GOT3 (cell line): ENCODE measurements at places on chromosomes 1 and 21.

- no peak for DNase-seq
These were observed 5.0 kb upstream of the ILDR2 start for GRCh38 chr1:166980383-166980782.

DNA sequence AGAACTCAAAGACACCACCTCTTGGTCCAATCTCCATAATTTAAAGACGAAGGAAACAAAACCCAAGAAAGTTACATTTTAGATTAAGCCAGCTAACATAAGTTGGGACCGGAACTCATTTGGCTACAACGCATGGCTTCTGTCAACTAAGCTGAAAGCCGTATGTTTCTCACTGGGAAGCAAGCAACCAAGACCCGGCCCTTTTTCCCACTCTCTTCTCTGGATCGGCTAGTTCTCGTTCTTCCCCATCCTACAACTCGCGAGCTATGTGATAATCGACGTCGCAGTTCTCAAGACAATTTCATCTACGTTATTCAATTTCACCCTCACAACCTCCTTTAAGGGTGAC, 601 bp downstream of the CCT8 start:
- no peak for DNase-seq

- no peak for DNase-seq
These were observed 23.8 kb upstream of the UBE2U start for GRCh38 chr1:64179588-64179987.

DNA sequence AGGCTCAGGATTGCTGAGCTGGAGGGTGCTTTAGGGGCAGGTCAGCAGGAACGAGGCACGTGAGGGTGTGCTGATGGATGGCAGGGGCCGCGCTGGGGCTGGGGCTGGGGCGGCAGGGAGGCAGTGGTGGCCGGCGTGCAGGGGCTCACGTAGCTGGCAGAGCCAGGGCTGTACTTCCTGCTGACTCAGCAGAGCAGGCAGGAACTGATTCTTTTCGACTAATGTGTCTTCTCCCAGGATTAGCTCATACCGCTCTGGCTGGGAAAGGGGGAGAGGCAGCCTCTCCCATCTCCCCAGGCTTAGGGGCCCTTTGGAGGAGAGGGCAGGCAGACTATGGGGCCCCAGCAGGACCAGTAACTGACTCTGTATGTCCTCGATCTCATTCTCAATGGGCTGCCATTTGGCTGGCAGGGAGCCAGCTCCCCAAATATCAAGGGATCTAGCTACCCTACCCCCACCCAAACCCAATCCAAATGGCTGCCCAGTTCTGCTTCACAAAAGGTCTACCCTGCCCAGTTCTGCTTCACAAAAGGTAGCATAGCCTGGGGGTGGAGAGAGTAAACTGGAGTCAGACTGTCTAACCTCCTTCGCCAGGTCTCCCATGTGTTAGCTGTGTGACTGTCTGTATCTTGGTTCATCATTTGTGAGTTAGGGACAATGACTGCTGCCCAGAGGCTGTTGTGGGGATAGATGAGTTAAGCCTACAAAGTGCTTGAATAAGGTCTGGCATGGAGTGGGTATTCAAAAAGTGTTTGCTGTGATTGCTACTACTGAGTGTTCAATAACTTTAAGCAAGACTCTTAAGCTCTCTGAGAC, 100.1 kb upstream of the SLC2A1 start:
- no peak for DNase-seq

DNA sequence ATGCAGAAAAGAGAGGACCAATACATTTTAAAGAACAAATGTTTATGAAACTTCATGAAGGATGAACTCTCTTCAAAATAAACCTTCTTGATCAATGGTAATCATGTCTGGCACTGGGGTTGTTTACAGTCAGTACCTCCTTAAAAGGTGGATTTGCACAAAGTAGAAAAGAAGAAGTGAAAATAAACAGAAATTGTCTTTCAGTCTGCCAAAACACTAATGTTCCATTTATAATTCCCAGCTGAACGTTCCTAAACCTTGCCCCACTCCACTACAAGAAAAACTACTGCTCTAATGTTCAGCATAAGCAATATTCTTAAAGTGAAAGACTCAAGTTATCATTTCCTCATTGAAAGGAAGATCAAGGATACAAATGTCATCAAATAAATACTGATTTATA, 86.2 kb downstream of the EIF4G3 start:
- no peak for DNase-seq

DNA sequence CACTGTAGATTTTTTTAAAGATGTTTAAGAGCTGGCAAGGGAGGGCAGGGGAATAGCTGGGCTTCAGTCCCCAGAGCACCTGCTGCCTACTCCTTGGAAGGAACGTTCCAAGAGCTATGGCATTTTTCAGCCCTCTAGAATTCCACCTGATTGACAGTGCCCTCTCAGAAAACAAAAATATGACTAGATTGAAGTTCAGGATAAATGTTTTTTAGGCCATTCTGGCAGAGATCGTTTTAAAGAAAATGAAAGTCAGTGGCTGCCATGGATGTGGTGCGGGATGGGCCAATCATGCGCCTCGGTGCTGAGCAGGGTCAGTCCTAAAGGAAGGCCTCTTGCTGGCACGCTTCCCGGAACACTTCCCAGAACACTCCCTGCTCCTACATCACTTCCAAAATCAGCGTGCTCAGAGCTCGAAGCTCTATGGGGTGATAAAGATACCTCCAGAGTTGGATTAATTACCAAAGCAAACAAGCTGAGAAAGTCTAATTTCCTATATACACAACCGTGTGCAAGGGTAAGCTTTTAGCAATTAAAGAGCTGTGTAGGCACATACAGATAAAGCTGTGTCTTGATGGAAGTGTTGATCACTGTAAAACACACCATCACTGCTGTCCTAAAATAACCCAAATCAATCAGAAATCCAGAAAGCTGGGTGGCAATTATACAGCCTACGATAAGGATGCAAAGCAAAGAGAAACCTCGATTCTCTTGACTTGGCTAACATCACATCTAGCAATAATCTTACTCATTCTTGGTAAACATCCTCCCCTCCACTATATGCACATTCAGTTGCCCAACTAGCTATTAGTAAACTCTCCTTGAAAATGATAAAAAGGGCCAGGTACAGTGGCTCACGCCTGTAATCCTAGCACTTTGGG, 34.6 kb downstream of the TGFBR3 start:
- DNase-seq: no peak

GRCh38 chr1:187621951-187622350, 793.2 kb downstream of the PLA2G4A start:
- no peak for DNase-seq

DNA sequence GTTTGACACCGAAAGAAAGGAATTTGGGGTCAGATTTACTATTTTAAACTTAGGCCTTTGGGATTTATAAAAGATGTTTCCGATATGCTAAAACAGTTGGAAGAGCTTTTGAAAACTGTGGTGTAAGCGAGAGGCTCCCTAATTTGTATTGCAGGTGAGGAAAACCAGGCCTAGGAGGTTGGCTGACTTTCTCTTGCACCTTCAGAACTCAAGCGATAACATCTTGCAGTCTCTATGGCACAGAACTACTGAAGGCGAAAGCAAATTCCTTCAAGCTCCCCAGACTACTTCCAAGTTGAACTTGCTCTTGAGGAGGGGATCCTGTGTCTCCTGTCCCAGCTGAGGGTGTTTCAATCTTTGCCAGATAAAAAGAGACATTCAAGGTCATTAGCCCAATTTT, 685.7 kb downstream of the ADGRL2 start:
- DNase-seq: no peak

- DNase-seq: no peak
These were observed 325.6 kb downstream of the RRAGC start for GRCh38 chr1:38533772-38534472.

DNA sequence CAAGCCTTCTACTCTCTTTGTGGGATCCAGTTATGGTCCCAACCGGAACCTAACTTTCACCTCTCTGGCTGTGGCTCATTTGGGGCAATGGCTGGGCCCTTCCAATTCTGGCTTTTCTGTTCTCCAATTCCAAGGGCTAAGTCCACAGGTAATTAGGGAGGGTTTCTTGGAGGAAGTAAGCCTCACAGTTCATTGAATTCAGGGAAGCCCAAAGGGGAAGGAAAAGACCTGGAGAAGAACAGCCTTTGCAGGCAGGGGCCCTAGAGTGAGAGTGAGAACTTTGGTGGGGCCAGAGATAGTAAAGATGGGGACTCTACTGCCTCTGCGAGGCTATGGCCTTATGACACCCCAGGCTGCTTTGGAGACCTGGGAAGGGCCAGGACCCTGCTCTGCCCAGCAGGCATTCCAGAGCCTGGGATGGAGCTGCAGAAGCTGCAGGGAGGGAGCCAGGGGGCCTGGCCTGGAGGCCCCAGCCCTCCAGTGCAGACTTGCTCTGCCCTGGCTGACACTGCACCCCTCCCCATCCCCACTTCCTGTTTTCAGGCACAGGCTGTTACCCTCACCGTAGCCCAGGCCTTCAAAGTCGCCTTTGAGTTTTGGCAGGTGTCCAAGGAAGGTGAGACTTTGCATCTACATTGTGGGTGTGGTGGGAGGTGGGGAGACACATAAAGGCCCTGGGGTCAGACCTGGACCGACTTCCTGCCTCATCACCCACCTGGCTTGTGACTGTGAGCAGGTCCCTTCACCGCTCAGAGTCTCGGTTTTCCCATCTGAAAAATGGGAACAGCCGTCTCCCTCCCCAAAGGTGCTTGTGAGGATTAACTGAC, 18.9 kb downstream of the LDLRAP1 start:
- DNase-seq: no peak
